ENCODE measurements at places on chromosomes 6 and 20.

DNA sequence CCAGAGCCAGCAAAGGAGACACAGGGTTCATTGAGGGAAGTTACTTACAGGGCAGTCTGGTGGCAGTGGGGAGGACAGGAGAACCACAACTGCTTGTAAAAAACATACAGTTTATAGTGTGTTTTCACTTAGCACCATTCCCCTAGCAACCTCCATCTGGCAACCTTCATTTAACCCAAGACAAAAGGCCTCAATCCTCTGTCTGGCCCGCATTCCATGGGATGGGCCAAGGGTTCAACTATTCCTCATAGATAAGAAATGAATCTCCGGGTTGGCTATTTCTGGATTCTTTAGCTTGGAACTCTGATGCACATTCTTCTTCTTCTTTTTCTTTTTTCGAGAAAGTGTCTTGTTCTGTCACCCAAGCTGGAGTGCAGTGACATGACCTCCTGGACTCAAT, 26.3 kb upstream of the FYN start:
- no peak for DNase-seq

DNA sequence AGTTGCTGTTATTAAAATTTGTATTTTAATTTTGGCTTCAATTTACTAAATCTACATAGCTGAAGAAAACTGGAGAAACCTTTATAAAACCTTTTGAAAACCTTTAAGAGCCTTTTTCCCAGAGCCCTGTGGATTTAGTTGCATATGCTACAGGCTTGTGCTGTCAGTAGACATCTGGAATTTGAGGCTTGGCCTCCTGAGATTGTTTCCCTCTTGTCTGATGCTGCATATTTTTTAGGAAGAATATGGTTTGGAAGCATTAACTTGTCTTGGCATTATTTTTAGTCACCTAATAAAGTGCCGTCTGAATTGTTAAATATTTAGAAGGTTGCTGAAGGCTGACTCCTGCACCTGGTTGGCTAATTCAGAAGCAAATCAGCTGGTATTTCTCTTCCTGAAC, 369.4 kb downstream of the UTRN start:
- no peak for DNase-seq

DNA sequence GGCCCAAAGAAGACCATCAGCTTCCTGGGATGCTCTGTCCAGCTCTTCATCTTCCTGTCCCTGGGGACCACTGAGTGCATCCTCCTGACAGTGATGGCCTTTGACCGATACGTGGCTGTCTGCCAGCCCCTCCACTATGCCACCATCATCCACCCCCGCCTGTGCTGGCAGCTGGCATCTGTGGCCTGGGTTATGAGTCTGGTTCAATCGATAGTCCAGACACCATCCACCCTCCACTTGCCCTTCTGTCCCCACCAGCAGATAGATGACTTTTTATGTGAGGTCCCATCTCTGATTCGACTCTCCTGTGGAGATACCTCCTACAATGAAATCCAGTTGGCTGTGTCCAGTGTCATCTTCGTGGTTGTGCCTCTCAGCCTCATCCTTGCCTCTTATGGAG, 5.1 kb downstream of the OR2H1 start:
- no peak for DNase-seq

DNA sequence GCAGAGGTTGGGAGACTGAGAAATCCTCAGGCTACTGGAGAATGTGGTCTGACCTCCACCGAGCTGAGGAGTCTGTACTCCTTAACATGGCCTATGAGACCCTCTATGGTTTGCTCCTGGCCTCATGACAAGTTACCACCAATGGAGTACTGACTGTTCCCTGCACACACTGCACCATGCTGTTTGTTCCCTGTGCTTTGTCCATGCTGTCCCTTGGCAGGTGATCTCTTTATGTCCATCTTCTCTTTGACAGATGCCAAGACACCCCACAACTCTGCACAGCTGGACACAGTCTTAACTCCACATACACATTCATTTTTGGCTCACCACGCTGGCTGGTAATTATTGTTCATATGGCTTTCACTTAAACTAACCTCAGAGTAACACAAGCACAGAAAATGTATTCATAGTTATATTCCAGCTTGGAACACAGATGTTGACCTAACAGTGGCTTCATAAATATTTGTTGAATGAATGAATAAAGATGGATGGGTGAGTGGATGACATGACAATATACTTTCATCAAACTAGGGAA, 258.0 kb downstream of the ATXN1 start:
- DNase-seq = no peak

DNA sequence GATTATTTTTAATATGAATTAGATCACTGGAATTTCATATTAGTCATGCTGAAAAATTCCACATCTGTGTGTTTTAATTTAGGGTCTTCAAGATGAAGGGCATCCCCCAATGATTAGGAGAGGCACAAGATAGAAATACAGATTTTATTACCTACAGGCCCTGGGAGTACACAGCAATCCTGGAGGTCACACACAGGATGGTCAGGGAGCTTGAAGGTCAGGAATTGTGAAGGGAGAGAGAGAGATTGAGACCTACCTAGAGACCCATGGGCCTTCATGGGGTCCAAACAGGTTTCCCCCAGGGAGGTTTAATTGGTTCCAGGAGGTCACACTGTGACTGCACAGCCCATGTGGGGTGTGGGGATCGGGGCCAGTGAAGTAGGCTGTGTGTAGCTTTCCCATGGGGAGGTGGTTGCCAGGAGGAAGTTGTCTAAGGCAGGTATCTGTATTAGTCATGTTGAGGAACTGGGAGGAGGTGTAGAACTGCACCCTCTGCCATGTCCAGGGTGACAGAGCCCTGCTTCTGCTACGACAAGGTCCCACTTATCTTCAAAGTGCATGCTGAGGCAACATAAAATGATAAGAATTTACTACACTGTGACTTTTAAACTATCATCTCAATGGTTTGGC, 18.3 kb downstream of the SNX9 start:
- no peak for DNase-seq
